ENCODE measurements at places on chromosomes 2 and 18.

- no peak for DNase-seq
Measured at GRCh38 chr2:231966886-231967285, 5.4 kb downstream of the DIS3L2 start.

DNA sequence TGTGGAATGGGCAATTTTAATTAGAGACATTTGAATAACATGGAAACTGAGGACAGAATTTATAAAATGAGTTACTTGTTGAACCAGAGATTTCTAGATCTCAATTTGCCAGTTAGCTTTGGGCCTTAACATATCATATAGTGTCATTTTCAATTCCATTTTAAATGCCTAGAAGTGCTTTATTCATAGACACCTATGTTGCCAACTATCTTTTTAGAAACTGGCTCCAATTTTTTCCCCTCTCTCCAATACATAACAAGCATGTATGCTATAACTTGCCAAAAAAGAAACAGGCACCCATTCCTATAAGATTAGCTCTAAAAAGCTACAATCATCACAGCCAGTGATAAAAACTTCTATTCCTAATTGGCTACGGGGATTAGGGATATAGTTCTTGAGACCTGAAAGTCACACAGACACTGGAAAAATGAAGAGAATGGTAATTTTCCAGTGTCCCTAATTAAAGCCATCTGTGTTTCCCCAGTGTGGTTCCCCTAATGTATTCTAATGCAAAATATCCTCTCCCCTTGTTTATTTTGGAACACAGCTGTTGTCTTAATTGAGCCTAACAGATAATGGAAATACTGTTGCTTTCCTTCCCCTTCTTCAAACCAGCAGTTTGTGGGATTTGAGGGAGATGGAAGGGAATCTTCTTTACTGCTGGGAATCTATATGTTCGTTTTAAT, 205.5 kb upstream of the FSHR start:
- no peak for DNase-seq

DNA sequence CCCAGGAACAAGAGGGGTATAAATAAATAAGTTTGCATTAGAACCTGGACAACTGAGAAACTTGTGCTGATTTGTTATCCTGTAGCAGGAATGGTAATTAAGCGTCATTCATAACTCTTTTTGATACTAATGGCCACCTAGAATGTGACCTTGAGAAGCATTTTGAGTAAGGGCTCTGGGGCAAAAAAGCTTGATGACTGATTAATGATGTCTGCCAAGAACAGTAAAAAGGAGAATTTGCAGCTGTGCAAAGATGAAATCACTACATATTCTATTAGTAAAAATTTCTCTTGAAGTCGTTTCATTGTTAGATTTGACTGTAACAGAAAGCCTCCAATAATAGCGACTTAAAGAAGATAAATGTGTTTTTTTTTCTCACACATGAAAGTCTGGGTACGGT, 157.7 kb downstream of the PRKCE start:
- no peak for DNase-seq

DNA sequence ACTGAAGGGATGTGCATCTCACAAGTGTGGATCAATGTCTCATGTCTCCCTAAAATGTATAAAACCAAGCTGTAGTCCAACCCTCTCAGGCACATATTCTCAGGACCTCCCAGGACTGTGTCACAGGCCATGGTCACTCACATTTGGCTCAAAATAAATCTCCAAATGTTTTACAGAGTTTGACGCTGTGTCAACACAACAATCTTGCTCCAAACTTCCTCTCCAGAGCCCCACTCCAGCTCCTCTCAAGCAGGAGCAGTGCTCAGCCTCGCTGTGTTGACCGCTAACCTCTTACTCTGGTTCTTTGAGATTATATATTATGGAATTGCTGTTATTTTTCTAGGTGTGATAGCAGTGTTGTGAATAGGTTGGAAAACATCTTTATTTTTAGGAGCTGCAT, 56.2 kb downstream of the CYP27C1 start:
- DNase-seq, result no peak

GRCh38 chr2:25421289-25421688, 79.6 kb upstream of the DNMT3A start:
- no peak for DNase-seq
